ENCODE measurements at places on chromosomes 6 and 20.
A peak's percentile ranks its signal among the peaks of the same experiment; 100 is the strongest.

- DNase-seq, result peak; percentile 85
Observed at GRCh38 chr20:407953-408842, at the start of gene RBCK1. TSS of gene RBCK1 (plus strand) at chr20:408299. CDS start at chr20:408758, 459 bp downstream.

DNA sequence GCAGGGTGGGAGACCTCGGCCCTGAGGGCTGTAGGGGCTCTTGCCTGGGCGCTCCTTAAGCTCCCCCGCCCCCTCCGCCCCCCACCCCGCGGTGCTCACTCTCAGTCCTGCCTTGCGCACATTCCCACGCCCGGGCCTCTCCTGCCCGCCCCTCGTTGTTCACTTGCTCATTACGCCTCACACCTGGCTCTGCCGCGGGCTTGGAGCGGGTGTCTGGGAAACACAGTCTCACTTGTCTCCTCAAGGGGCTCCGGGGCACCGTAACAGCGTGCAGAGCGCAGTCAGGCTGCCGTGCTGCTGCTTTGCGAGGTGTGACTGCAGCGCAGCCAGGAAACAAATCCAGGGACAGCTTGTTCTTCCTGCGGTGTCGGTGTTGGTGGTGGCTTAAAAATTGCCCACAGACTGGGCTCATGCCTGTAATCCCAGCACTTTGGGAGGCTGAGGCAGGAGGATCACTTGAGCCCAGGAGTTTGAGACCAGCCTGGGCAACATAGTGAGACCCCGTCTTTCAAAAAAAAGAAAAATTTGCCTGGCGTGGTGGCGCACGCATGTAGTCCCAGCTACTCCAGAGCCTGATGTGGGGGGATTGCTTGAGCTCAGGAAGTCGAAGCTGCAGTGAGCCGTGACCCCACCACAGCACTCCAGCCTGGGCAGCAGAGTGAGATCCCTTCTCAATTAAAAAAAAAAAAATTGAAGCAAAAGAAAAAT, 4.6 kb downstream of the NPBWR2 start:
- DNase-seq, result no peak

DNA sequence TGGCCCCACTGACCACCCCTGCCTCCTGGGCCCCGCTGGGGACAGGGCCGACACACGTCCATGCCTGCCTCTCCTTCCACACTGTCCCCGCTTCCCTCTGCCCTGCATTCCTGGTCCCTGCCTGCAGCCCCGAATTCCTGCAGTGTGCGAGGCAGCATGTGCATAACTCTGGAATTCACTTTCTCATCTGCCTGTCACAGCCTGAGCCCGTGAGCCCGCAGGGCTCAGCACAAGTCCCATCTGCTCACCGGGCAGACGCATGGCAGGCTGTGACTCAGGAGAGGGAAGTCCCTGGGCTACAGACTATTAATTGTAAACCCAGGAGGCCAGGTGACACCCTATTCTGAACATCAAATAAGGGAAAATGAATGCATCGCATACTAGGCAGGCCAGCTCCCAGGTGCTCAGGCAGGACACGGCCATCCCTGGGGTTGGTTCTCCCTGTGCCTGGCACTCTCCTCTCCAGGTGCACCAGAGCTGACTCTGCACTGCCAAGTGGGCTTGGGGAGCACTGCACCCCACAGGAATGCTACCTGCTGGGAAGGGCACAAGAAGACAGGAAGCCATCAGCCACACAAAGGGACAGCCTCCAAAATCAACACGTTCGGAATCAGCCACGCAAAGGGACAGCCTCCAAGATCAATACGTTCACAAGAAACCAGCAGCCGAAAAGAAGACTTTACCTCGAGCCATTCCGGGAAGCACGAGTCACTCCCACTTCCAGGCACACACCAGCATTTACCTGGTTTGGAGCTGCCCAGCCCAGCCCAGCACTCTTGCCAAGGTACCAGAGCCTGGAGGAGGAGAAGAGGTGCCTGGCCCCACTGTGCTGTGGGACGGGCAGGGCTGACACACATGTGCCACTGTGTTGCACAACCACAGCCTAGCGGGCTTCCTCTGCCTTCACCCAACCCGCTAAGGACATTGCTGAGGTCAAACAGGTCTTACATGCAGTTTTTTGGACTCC, 65.9 kb downstream of the DLL1 start:
- DNase-seq, result peak; percentile 19

GRCh38 chr20:56592211-56592610, 36.9 kb upstream of the TFAP2C start:
- DNase-seq, result no peak

- peak; percentile 87 for DNase-seq
Observed at GRCh38 chr6:159533568-159533967, 159.5 kb downstream of the SOD2 start.

DNA sequence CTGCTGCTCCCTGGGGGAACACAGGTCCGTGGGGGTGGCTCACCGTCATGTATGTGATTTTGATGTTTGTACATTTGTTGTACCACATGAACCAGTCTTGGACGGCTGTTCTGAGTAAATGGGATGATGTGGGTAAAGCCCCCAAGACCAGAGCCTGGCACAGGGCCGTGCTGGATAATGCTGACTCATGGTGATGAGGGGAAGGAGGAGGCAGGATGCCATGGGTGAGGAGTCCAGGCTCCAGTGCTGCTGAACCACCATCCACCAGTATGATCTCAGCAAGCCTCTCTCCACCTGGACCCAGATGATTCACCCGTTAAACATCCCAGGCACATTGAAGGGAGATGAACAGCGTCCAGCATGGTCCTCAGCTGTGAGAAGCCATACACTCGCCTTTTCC, 9.6 kb upstream of the APCDD1L start:
- DNase-seq, result peak; percentile 81

DNA sequence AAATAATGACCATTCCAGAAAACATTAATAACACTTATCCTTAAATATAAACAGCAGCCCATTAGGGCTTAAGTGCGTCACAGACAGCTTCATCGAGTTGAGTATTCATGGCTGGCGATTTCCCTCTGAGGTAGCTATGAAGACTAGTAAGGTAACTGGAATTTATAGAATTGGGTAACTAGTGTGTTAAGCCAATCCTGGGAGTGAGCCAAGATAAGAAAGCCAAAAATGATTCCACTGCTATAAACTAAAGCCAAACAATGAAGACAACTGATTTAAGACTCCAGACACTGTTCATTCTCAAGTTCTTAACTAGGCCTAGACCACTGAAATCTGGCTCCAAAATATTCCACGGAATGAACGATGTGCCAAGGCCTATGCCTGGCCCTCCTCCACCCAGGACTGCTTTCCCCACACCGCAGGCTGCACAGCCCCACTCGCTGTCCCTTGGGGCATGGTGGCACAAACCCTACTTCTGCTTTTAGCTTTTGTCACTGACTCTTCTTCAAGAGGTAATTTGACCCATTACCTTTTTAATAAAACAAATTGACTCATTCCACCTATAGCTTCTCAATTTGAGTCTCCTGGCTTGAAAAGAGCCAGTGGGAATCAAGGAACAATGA, 66.0 kb downstream of the BLOC1S5 start:
- peak; percentile 86 for DNase-seq

GRCh38 chr6:26043384-26044139, 43.7 kb upstream of the HFE start:
- DNase-seq, result peak; percentile 98

DNA sequence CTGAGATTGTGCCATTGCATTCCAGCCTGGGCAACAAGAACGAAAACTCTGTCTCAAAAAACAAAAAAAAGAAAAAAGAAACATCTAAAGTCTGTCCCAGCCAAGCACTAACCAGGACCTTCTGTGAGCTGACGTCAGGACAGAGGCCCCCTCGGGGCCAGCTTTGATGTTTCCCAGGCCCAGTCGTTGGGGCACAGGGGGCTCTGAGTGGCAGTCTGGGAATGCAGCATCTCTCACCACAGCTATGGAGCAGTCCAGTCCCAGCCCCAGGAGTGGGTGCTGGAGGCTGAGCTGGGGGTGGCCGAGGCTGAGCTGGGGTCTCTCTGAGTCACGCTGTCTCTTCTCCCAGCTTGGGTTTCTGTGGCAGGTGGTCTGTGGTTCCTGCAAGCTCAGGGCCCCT, 46.0 kb upstream of the SRF start:
- peak; percentile 96 for DNase-seq

GRCh38 chr6:139287868-139288267, 3.9 kb downstream of the TXLNB start:
- DNase-seq, result no peak

- no peak for DNase-seq
Observed at GRCh38 chr20:16028923-16029322, 544.3 kb downstream of the KIF16B start.

DNA sequence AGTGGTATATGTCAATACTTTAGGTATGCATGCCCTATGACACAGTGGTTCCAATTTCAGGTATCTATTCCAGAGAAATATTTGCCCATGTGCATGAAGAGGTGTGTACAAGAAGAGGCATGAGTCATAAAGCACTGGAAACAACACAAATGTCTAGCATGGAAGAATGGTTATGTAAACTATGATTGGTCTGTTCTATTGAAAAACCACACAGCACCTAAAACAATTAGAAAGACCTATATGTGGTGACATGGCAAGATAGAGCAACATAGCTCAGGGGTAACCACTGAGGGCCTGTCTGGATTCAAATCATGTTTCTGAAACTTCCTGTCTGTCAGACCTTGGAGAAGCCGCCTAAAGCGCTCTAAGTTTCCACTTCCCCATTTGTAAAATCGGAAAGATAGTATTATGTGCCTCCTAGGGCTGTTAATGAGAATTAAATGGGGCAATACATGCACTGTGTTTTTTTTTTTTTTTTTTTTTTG, 76.0 kb upstream of the SHLD1 start:
- DNase-seq, result no peak

DNA sequence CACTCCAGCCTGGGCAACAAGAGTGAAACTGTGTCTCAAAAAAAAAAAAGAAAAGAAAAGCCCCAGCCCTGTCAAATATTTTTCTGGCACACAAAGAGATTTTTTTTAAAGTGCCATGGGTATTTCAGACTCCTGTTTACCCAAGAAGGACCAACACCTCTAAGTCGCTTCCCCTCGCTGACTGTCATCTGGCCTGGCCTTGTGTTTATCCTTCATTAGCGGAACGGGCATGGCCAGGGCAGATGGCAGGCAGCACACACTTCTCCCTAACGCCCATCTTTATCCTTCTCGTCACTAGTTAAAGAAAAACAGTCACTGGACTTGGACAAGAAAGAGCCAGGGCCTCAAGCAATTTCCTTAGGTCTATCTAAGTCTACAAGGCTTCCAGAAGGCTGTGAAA, 7.3 kb upstream of the CBFA2T2 start:
- DNase-seq, result no peak

DNA sequence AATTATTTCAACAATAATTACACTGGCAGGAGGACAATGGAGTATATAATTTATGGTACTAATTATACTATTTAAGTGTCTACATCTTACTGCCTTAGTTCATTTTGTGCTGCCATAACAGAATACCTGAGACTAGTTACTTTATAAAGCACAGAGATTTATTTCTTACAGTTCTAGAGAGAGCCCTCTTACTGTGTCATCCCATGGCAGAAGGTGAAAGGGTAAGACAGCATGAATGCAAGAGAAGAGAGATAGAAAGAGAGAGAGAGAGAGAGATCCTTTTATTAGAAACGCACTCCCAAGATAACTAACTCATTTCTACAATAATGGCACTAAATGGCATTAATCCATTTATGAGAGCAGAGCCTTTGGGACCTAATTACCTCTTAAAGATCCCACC, 314.7 kb downstream of the EPM2A start:
- DNase-seq, result no peak

- peak; percentile 24 for DNase-seq
Observed at GRCh38 chr6:108689272-108690161, 128.8 kb downstream of the FOXO3 start.

GRCh38 chr6:108291091-108291490, 3.8 kb upstream of the AFG1L start:
- no peak for DNase-seq

DNA sequence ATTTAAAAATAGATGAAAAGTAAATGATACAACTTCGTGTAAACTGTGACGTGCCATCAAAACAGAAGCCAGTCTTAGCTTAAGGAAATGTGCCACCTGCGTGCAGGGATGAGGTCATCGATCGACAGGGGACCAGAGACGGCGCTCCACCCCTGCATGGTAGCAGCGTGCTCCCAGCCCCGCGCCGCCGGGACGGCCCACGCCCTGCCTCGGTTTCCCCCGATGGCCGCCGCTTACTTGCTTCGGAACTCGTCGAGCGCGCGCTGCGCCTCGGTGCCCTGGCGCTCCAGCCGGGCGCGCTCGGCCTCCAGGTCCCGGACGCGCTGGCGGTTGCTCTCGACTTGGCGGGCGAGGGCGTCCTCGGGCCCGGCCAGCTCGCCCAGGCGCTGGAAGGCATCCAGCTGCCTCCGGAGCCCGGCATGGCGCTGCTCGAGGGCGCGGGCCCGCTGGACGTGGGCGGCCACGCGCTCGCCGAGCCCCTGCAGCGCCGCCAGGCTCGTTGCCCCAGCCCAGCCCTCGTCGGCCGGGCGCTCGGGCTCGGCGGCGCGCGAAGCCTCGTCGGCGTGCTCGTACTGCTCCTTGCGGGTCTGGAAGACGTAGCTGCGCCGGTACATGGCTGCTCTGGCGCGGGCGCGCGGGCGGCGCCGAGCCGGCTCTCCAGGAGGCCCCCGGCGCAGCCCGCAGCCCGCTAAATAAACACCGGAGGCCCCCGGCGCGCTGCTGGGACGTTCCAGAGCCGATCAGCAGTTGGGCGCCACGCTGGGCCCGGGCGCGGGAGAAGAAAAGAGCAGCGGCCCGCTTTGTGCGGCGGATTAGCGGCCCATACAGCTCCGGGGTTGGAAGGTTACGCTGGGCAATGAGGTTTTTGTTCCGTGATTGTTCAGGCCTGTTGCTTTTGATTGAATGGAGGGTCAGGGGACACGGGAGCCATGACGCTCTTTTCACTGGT, at the start of gene BFSP1:
Gene BFSP1 (minus strand): TSS at position 664 of the 949 bp plus-strand sequence. CDS start 50 bp downstream, at position 614.
- peak; percentile 55 for DNase-seq

- DNase-seq, result no peak
Observed at GRCh38 chr6:90274451-90275030, 22.1 kb downstream of the BACH2 start.

DNA sequence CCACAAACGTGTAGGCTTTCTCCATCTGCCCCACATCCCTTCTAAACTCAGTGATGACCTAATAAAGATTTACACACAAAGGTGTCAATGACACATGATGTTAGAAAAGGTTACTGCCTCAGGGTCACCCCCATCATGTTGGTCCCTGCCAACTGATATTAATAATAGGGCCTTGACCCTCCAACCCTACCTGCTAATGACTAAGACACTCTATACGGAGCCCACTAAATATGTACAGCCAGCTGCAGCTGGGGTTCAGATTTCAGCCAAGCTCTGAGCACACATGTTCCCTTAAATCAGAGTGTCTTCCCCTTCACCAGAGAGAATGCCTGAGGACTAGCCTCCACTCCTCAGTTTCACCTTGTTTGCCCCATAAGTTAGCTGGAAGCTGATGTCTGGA, 67.4 kb upstream of the SNRPB2 start:
- no peak for DNase-seq

DNA sequence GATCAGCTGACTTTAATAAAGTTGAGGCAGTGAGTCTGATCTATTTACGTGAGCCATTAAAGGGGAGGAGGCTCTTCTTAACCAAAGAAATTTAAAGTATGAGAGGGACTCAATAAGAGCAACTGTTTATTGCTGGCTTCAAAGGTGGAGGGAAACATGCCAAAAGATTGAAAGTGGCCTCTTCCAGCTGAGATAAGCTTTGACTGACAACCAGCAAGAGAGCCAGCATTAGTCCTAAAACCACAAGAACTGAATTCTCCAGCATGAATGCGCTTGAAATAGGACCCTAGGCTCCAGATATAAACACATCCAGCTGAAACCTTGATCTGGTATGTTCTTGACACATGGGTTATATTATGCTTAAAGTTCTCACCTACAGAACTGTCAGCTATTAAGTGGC, 123.1 kb upstream of the GJE1 start:
- peak; percentile 93 for DNase-seq

Data from fibroblast of skin of right quadriceps (primary cell).